CD4-positive, alpha-beta T cell treated with Interleukin-6 for 4 hours (primary cell): ENCODE measurements at places on chromosomes 6 and 20.

DNA sequence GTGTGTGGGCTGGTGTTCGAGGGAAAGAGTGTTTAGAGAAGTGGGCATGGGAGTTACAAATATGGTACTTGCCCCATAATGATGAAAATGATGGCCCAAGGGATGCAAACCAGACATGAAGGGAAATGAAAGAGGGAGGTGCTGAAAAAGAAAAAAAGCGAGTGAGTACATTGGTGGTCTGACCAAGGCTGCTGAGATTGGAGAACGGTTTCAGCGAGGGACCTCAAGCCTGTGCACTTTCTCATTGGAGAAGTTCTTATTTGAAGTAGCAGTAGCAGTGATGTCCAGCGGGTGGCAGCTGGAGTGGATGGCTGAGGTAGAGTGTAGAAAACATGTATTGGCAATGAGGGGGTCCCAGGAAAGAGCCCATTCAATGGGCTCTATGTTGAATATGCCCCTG lies 54.8 kb downstream of the TNFAIP3 start:
- DNase-seq: no peak

DNA sequence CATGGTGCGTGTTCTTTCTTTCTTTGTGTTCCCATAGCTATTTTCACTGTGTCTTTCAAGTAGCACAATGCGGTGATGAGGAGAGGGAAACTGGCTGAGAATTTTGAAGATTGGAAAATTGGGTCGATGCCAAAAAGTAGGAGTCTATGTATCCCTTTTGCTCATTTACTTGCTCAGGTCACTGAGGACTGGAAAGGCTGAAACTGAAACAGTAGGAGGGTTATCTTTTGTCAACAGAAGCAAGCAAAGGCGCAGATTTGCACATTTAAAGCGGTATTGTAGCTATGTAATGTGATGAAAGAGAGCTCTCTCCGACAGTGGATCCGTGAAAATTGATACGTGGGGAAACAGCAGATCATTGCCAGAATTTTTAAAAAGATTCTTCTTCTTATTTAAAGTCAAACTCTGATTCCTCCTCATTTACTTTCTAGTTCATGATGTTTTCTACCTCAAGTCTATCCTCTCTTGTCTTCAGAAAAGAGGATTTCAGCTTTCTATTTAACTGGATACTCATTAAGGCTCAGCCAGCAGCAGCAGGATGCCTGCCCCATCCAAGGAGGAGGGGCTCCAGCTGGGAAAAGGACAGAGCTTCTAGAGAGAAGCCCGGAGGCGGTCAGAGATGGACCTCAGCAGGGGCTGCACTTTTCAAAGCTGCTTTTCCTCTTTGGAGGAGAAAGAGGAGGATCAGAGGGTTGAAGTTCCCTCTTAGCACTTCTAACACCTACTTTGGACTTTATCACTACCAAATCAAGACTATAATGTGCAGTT lies 15.9 kb upstream of the FYN start:
- DNase-seq: no peak

- DNase-seq: no peak
Observed at GRCh38 chr20:53954723-53955658, 115.4 kb downstream of the BCAS1 start.

GRCh38 chr6:33691456-33692077 lies 19.9 kb downstream of the UQCC2 start:
- DNase-seq: no peak

GRCh38 chr6:81031416-81031815 lies 721.1 kb downstream of the TENT5A start:
- DNase-seq: no peak

- peak; percentile 4 for DNase-seq
Observed at GRCh38 chr6:68634726-68635411, at the start of gene ADGRB3. Gene ADGRB3, plus strand, starts transcription at chr6:68635282. Its CDS starts 3,394 bp downstream, at chr6:68638676.

DNA sequence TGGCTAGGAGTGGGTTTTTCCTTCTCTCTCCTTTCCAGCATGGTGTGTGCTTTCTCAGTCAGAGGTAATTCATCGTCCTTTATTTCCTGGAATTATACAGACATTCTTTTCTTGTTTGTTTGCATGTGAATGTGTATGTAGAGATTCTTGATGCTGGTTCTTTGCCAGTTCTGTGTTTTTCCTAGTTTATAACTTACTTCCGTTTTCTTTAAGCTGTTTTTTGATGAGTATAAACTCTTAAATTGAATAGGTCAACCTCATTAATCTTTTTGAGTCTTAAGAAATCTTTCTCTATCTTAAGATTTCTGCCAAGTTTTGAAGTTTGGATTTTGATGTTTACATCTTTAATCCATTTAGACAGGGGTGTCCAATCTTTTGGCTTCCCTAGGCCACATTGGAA lies 38.7 kb downstream of the IGF2R start:
- DNase-seq: no peak

- DNase-seq: no peak
Observed at GRCh38 chr6:18347866-18348265, 39.3 kb upstream of the RNF144B start.

DNA sequence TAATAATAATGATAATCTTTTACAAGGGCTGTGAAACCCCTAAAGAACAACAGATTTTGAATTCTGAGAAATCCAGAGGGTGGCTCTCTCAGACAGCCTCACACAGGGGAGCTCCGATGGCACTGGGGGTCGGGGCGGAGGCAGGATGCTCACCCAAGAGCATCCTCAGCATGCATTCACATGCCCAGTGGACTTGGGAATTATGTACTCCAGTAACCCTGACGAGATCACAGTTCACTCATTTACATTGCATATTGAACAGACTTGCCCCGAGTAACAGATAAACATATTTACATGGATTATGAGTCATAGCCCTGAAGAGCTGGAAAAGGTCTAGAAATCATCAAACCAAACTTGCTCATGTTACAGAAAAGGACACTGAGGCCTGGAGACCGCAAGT lies 482.7 kb upstream of the JARID2 start:
- no peak for DNase-seq

DNA sequence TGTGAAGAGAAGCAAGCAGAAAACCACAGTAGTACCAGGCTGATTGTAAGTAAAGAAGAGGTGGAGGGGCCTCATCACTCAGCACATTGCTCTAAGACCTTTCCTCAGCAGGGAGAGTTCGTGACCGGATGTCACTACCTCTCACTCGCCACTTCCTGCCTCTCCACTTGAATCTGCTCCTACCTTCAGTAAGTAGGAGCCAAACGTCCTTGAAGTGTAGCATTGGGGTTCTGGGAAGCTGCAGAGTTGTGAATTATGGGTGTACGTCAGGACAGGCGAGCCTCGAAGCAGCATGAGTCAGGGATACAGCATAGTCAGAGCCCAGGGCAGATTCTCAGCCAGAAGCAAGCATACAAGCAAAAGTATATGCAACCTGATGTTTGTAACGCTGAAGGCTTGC lies 224.9 kb downstream of the PHACTR1 start:
- DNase-seq: no peak

DNA sequence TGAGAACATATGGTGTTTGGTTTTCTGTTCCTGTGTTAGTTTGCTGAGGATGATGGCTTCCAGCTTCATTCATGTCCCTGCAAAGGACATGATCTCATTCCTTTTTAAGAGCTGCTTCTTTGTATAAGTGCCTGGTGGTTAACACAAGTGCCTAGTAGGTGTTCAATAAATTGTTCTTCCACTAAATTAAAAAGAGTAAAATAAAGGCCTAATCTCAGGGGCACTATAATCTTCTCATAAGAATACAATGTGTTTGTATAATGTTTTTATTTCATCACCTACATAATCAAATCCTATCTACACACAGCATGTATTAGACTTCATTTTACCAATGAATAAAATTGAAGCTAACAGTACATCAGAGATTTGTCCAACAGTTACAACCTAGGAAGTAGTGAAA lies 252.7 kb downstream of the KHDC1L start:
- DNase-seq: no peak

GRCh38 chr6:88538130-88538706 lies 372.1 kb upstream of the CNR1 start:
- no peak for DNase-seq

DNA sequence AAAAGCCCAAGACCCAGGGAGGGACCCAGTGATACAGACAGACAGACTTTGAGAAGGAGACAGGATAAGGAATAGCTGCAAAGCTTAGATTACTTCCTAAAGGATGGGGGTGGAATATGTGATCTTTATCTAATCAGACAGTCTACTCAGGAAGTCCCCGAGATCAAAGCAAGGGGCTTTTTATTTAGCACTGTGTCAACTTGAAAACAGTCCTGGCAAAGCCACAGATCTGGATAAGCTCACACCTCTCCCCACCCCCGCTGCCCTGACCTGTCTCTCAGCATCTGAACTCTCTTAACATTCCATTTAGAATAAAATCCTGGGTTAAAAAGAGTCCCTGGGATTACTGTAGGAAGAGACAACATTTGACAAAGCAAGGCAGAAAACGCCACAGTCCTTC lies 101.5 kb downstream of the ISM1 start:
- no peak for DNase-seq

GRCh38 chr20:35726842-35727711 lies 15.0 kb downstream of the RBM39 start:
- no peak for DNase-seq

DNA sequence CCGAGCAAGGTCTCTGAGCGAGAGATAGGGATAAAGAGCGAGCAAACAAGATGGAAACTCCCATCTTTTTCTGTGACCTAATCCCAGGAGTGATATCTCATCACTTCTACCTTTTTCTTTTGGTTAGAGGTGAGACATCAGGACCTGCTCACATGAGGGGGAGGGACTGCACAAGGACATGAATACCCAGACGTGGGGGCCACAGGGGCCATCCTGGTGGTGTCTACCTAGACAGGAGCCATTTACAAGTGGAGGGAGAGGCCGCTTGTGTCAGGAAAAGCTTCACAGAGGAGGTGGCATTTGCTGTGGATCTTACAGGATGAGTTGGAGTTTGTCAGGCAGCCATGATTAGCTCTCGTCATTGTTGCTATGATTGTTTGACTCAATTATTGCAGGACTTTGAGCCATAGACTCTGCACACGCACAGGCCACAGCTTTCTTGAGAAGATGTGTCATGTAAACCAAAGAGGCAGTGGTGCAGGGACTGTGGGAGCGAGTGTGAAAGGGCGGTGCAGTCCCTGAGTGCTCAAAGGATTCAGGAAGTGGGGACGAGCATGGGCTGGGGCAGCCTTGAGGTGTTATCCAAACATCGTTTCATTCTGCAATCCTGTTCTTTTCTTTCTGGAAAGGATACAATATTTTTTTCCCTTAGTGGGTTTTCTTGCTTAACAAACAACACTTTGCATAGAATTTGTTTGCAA lies 7.7 kb downstream of the NPEPL1 start:
- no peak for DNase-seq

GRCh38 chr6:128131036-128131435 lies 230.2 kb upstream of the THEMIS start:
- no peak for DNase-seq

GRCh38 chr6:10351791-10352190 lies 63.1 kb downstream of the TFAP2A start:
- no peak for DNase-seq

DNA sequence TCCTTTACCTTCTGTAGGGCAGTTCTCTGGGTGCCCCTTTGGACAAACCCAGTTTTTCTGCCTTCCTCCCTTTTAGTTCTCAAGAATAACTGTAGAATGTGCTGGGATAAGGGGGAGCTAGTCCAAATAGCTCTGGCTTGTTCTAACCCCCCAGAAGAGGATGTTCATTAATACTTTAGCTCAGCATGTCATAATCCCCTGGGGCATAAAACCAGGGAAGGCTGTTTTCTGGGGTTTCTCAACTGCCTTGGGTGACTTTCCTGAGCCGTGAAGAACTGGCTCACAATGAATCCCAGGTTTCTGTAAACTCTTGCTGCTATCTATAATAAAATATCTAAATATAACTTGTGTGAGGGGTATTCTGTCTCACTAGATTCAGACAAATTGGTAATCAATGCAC lies 44.5 kb upstream of the RNF217 start:
- DNase-seq: no peak

DNA sequence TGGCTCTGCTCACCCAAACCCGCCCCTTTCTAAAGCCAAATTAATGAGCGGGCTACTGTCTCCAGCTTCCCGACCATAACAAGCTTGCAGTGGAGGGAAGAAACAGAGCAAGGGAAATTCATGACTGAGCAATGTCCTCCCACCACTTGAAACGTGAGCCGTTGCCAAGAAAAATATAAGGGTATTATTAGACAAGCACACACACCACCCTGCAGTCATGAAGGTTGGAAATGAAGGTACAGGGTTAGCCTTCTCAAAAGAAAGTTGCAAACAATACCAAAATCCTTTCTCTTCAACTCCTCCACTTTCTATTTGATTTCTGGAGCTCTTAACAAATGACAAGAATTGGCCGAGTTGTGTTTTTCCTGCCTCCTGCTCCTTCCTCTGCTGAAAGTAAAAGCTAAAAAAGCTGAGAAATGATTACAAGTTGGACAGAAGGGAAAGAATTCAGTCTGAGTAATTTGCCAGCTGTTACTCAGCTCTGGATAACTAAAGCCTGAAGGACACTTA lies 151.1 kb upstream of the B3GAT2 start:
- DNase-seq: no peak

GRCh38 chr20:63114006-63114692 lies 101.8 kb downstream of the YTHDF1 start:
- no peak for DNase-seq

DNA sequence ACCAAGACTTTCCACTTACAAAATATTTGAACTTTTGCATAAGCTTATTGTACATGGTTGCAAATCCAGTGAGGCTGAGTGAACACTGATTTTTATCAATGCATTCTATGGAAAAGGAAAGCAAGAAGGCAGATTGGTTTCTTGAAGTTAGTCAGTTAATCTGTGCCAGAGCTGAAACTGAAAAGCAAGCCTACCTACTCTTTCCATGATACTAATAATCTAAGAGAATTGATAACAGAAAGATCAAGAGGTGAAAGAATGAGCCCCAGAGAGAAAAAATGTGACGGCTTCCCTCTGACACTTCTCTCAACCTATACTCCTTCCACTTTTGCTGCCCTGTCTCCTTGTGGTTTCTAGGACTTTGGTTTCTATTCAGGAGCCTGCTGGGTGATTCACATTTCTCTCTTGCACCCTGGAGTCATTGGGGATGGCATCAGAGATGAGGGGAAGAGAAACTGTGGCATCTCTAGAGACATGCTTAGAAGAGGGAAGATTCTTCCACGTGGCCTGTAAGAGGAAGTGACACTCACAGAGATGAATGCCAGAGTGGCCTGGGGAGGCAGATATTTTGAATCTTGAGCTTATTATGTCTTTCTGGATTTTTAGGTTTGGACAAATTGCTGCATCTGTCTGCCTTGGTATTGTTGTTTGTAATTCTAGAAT lies 158.6 kb upstream of the RIMS1 start:
- no peak for DNase-seq

DNA sequence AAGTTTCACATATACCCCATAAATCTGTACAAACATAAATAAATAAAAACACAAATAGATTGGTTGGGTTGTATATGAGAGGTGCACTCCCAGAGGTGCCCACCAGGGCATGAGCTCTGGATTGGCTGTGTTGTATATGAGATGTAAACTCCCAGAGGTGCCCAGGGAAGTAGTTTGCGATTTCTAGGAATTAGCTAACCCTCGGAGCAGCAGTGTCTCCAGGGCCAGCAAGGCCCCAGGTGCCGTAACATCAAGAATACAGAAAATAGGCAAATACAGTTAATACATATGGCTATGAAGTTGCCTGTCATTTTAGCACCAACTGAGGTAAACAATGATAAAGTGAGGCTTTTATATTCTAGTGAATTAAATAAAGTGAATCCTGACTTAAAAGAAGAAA lies 5.4 kb upstream of the GINM1 start:
- DNase-seq: peak; percentile 4

- DNase-seq: no peak
Observed at GRCh38 chr20:48841875-48842529, 14.2 kb upstream of the PREX1 start.

GRCh38 chr6:66662196-66662595 lies 955.2 kb upstream of the EYS start:
- DNase-seq: no peak

- DNase-seq: no peak
Observed at GRCh38 chr20:39233755-39234154, 271.6 kb downstream of the DHX35 start.

- no peak for DNase-seq
Observed at GRCh38 chr6:24191346-24191745, 65.3 kb downstream of the NRSN1 start.
